Left ventricle myocardium inferior (tissue), 1 donor: ENCODE measurements at places on chromosomes 2 and 18. TPM values are rescaled to one million over a fixed set of nuclear protein-coding genes. Genes with fewer than 3 reads are reported as not detected.

DNA sequence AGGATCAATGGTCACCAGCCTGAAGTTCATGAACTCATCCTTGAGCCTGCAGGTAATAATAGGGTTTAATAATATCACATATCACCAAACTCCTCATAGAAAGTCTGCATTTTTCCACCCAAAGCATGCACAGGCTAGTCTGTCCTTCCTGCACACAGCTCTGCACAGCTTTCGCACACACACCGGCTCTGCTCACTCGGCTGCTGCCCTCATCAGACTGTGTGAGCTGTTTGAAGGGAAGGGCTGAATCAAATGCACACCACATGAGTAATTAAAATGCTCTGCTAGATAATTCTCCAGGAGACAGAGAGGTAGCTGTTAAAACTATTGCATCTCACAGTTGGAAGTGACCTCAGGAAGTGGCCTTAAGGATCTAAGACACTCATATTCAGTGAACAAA, 108.4 kb upstream of the YPEL5 start:
- DNase-seq = no peak

DNA sequence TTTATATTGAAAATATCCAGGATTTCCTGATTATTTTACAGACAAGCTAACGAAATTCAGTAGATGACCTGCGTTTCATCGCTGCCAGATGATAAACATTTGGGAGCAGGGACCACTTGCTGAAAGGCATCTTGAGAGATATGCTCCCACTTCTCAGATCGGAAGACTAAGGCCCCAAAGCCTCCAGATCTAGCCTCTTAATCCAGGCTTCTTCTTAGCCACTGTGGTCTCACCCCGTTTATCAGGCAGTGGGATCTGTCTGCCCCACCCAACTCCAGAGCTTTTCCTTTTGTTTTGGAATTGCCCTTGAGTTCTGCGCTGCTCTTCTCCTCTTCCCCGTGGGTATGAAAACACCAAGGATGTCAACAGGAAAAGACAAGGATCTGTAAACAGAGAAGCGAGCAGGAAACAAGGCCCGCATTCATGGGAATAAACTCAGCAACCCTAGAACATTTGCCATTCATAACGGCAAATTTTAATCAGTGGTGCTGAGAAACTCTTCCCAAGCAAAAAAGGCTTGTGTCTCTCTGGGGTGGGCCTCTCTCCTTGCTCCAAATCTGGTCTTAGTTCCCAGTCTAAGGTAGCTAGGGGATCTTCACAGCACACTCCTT, 21.4 kb downstream of the MYL12B start:
- DNase-seq = no peak

DNA sequence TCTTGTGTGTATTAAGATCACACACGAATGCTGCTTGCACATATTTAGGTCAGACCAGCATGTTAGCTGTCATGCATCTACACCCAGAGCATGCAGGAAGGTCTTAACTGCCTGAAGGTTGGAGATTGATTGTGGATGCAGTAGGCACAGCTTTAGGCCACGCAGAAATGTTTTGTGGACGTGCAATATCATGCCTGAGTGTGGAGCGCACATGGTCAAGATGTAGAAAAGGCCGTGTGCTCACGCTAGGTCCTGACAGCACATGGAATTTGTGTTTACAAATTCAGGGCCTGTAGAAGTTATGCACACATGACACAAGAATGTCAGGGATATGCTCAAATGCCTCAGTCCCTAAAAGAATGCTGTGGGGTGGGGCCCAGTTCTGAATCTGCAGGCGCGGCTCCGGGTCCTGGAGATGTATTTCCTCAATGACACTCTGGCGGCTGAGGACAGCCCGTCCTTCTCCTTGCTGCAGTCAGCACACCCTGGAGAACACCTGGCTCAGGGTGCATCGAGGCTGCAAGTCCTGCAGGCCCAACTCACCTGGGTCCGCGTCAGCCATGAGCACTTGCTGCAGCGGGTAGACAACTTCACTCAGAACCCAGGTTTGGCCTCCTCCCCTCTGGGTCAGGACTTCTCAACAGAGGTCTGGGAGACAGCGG, 27.9 kb downstream of the MARCO start:
- no peak for DNase-seq

DNA sequence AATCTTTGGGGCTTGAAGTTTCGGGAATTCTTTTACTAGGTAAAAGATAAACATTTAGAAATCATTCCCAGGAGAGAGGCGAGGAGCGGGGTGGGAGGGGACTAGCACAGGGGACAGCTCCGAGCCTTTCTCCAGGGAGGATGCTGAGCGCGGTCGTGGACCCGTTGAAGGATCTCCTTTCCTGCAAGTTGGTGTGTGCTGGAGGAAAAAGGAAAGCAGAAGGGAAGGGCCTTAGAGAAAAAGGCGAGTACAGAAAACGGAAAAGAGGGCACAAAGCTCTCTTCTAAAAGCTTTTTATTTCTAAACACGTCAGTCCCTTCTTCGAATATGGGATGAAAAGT, 640 bp downstream of the SLC39A6 start:
- DNase-seq = no peak

DNA sequence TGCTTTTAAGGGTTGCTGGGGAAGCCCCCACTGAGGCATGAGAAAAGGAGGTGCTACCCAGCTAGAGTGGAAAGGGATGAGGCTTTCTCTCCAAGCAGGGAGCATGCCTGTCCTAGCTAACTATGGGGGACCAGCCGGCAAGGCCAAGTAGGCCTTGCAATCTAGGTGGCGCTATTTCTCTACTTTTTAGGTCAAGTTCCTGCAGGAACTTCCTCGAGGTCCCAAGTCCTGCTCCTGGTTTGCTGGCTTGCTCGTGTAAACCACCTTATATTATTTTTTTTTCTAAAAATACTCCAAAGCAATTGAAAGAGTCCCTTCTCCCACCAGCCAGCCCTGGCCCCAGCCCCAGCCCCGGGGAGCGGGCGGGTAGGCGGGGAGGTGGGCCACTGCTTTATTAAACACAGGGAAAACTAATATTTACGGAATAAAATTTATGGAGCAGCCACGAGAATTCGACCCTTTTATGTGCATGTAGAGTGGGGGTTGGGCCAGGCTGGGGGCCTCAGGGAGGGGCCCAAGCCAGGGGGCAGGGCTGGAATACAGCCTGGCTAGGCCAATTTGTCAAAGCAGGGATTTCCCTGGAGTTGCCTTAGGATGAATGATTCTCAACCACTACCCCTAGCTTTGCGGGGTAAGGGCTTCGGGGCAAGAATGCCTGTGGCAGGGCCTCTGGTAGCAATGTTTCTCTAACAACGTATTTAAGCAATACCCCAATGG, 12.8 kb upstream of the IHH start:
- no peak for DNase-seq

DNA sequence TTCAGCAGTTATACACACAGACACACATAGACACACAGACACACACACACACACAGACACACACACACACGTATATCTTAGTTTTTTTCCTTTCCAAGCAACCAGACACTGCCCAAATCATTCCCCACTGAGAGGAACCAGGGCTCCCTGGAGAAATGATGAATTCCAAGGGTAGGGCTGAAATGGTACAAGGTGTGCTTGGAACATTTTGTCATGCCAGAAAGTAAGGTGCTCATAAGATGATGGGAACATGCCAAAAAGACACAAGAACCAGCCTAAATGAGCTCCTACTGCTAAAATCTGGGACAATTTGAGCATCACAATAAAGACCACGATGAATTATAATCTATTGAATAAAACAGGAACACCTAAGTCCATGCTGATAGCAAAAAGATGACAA, 103.3 kb downstream of the MEP1B start:
- no peak for DNase-seq

SNTG2 gene
- total RNA-seq = 0.47 TPM

WDSUB1 gene
- total RNA-seq = 11.4 TPM

ZNF514 gene
- 15.1 TPM for total RNA-seq

REEP1 gene
- total RNA-seq = 30.2 TPM

CENPO gene
- total RNA-seq = 2.2 TPM

ZBTB7C gene
- total RNA-seq = 2.7 TPM

CHN1 gene
- 14.2 TPM for total RNA-seq

CKAP2L gene
- total RNA-seq = 0.38 TPM

HOXD4 gene
- total RNA-seq = not detected
